ENCODE measurements at places on chromosomes 2 and 18.

DNA sequence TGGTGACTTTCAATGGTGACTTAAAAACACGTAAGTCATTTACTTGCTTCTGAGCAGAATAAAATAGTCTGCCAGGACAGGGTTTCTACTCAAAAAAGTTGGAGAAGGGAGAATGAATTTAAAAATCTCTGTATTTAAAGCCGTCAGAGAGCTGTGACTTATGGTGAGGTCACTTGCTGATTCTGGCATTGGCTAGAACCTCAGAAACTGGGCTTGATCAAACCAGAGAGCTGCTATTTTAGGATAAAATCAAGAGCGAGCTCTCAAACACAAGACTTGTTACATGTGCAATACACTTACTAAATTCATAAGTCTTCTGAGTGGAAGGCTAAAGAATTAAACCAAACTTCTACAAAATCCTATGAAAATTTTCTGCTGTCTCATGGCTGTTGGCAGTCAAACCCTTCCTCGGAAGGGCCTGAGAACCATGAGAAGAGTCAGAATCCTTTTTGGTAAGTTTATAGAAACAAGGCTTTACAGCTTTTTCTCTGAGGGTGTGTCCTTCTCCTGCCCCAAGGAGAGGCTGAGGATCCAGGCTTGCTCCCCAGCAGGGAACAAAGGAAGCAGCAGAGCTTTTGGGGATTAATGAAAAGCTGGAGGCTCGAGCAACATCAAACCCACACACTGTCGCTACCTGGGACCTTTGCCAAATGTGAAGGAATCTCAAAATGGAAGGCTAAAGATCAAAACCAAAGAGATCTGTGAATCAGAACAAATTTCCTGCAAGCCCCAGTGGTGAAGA, 816.4 kb downstream of the SOCS6 start:
- DNase-seq = no peak

GRCh38 chr2:76469066-76469465, 758.4 kb upstream of the GCFC2 start:
- DNase-seq = no peak

- DNase-seq = no peak
Measured at GRCh38 chr2:79275197-79275596, 115.6 kb upstream of the REG3A start.

- DNase-seq = no peak
Measured at GRCh38 chr18:46346213-46346612, 242.0 kb downstream of the HAUS1 start.

DNA sequence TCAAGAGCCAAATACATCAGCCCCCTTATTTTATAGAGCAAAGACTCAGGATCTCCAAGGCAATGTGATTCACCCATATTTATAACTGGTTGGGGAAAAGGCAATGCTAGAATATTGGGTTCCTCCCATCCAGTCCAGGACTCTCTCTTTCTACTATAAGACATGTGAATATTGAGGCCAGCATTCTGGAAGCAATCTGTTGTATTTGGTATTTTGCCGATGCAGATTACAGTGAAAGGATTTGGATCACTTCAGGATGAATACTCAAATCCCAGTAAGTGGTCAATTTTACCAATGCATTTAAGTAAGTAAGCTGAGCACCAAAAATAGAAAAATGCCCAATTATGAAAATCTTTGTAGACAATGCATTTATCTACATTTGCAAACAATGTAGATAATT, 1834.7 kb upstream of the PIK3C3 start:
- no peak for DNase-seq

DNA sequence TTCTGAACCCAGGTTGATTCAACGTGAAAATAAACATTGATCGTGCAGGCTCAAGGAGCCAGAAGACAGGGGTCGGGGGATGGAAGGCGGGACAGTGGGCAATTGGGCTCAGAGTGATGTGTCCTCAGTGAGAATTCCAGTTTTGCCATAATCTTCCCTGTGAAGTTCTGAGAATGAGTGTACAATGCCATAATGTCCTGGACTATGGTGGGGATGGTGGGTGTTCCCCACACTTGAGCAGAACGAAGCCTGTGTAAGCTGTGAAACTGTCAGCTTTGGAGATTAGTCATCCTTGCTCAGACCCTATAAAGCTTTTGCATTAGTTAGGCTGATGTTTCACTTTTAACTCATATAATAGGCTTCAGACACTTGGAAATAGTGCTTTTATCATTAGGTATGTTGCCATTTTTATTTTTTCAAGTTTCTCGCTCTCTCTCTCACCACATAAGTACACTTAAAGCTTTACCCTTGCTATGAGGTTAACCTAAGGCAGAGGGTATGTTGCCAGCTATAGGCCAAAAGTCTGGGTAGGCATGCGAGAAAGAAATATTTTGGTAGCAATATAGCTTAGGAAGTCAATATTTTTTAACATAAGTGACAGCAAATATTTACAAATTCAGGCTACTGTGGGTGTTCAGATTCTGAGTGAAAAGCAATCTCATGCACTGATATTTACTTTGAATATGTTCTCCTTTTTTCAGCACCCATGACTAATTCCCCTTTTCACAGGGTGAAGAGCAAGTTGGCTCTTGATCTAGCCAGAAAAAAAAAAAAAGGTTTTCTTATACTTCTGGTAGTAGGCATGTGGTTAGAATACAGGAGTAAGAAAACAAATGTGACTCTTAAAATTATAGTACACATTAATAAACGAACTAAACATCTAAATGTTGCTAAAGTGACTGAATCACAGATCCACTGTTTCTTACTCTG, 47.2 kb downstream of the CDC42EP3 start:
- no peak for DNase-seq

GRCh38 chr2:27804146-27804545, 32.6 kb downstream of the MRPL33 start:
- no peak for DNase-seq

DNA sequence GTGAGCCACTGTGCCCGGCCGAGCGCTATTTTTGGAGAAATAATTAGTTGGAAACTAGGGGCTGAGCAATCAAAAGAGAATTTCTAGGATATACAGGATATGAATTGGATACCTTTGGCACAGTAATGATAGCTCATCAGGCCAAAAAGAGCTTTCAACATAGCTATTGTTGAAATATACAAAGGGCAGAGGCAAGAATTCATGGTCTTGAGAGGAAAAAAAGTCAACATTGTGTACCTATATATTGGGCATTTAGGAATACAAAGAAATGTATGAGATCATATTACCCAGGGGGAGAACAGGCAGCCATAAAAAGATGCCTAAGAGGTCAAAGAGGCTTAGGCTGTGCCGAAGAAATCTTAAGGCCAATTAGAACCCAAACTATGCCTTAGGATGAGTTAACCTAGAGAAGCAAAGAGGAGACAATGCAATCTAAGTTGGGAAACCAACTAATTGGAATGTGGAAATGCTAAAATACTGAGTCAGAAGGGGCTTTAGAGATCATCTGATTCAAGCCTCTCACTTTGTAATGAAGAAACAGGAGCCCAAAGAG, 99.0 kb downstream of the RBBP8 start:
- no peak for DNase-seq

DNA sequence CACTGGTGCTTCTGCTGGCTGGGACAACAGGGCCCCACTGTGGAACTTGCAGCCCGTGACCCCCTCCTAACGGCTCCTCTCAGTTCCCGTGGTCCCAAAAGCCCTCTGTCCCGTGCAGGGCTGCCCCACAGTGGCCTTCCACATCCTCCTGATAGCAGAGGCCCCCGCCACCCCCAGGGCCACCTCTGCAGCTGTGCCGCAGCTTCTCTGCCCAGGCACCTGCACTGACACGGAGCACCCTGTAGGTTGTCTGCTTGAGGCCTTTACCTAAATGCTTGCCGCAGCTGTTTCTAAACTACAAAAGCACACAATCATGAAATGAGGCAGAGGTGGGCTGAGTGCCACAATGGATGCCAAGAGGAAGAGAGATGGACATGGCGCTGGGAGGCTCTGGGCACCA, 13.5 kb upstream of the GRHL1 start:
- no peak for DNase-seq

DNA sequence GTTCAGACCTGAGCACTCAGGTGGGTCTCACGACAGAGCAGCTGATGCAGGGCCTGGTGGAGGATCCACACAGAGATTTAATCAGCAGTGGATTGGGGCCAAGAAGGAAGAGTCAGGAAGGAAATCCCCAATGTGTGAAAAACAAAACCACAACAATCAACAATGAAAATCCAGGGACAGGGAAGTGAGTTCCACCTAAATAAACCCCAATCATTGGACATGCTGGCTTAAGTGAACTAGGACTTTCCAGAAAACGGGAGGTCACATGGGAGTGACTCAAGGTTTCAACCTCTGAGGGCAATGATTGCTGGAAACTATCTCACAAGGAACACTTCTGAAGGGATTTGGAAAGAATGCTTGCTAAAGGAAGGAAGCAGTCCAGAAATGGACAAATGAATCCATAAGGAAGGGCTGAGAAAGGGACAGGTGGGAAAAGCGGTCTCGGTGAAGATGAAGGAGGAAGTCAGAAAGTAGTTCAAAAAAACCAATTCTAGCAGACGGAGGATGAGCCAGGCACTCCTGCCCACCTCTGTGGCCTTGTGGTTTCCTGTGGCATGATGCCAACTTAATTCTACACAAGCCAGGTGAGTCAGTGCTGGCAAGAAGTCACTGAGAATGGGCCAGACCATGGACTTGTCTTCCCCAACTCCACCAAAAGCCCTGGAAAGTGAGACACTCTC, 15.4 kb upstream of the XDH start:
- DNase-seq = no peak

- no peak for DNase-seq
Measured at GRCh38 chr18:67080601-67081000, 435.9 kb downstream of the DSEL start.

- DNase-seq = no peak
Measured at GRCh38 chr2:6362671-6363450, 502.8 kb downstream of the CMPK2 start.

Measured in NCI-H1436 treated with DMSO at 0.1 percent for 48 hours (cell line).